Cerebellum (tissue), 4 donors: ENCODE measurements at places on chromosomes 7 and 10.

- peak; percentile 58 for DNase-seq
Observed at GRCh38 chr10:132229834-132230556, 43.2 kb downstream of the DPYSL4 start.

DNA sequence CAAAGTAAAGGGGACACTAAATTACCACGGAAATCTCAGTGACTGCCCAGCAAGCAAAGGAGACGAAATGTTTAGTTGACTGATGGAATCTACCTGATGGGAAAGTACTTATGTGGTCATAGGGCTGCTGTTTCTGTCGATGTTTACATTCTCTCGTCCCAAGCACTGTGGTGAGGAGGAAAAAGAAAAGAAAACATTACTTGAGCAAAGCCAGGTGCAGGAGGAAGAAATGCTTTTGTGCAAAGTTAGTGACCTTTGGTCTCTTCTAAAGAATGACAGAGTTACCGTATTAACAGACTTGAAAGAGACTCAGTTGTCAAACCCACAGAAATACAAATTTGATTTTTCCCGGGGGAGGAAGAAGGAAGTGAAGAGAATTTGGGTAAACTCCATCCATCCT, 43.3 kb upstream of the FMC1 start:
- DNase-seq = no peak

DNA sequence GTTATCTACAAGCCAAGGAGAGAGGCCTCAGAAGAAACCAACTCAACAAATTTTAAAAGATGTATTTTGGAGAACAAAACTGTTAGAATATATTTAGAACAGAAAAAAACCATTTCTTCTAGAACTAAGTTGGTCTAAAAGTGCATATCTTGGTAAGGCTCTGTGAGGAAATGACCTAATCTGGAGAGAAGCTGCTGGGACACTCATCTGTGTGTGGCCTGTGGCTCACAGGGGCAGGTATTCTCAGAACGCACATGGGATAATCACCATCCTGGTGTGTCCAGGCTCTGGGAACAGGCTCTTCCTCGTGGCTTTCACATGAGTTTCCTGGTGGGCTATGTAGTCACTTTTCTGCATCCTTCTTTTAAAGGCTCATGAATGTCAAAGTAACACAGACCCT, 38.1 kb upstream of the PRSS1 start:
- no peak for DNase-seq

- DNase-seq = no peak
Observed at GRCh38 chr7:27575613-27576012, 87.1 kb downstream of the HIBADH start.

- DNase-seq = no peak
Observed at GRCh38 chr10:96290368-96291133, 13.7 kb upstream of the DNTT start.

DNA sequence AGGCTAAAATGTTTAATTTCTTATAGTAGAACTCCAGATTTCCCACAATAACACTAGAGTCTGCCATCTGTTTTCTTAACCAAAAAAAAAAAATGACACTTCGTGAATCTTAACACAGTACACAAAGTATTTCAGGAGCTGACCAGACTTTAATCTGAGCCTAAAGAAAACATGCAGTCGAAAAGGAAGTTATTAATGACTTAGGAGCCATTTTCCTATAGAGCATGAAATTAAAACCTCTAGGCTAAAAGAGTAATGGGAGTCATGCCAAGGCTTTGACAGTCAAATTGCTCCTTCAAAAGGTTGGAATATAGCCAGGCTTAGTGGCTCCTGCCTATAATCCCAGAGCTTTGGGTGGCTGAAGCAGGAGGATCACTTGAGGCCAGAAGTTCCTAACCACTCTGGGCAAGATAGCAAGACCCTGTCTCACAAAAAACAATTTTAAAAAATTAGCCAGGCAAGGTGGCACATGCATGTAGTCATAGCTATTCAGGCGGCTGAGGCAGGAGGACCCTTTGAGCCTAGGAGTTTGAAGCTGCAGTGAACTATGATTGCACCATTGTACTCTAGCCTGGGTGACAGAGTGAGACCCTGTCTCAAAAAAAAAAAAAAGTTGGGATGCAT, 13.6 kb downstream of the MICU1 start:
- DNase-seq = peak; percentile 21

GRCh38 chr10:86348321-86349210, 18.0 kb downstream of the GRID1 start:
- no peak for DNase-seq

DNA sequence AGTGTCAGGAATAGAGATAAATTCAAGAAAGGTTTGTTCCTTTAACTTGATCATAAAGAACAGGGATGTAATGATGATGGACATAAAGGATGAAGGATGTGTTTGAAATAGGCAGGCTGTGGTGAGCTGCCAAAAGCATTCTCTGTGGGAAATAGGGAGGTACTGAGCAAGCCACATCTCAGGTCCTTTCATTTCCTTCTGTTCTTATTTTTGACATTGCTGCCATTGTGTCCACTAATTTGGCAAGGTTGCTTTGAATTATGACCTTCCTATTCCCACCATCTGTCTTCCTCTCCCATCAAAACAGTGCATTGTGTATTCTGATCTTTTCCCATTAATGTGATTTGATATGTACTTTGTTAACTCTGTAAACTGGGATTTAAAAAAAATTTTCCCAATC, 9.4 kb downstream of the SCRN1 start:
- peak; percentile 85 for DNase-seq

- no peak for DNase-seq
Observed at GRCh38 chr7:139304517-139304916, 36.6 kb upstream of the FMC1 start.

DNA sequence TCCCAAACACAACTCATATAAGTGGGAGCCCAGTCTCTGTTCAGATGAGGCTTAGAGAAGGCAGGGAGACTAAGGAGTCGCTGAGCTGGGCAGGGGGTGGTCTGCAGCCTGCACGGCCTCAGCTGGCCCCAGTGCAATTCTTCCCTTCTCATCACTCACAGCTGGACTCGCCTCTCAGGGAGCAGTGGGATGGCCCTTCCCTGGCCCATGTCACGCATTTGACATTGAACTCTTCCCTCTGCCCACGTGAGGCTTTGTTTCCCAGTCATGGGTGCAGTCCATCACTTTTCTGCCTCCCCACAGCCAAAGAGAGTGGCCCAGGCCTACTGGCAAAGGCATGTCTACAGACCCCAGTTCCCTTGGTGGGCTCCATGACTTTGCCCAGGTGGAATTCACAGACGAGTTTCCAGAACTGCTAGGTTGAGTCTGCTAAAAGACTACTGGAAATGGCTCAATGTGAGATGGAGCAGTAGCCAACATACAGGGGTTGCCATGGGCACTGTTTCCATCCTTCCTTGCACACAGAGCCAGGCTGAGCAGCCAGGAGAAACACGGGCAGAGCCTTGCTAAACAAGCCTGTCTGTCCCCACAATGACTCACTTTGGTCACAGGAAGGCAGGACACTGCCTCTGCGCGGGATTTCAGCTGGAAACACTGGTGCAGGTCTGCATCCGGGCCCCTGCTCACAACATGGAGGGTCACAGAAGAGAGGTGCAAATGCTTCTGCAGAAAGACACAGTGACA, 90.1 kb downstream of the OAT start:
- DNase-seq = no peak

GRCh38 chr10:71984809-71985388, 20.7 kb downstream of the CHST3 start:
- DNase-seq = no peak

DNA sequence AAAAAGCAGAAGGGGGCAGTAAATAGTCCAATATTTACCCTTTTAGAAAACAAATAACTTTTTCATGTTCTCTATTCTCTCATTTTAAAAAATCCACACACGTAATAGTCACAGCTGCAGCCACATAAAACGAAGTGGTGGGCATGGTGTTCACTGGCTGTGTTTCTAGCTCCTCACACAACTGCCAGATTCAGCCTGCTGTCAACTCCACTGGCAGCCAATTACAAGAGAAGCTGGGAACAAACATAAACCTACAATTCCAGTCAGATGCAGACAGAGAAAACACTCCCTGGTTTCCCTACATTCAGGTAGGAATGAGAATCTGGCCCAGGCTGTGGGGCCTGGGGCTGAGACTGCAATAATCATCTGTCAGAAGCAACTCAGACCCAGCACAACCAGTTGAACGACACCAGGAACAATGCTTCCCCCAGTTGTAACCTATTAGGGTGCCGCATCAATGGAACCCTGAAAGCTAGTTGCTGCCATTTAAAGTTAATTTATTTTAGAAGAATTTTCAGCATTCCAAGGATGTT, 29.1 kb downstream of the ERCC6 start:
- DNase-seq = no peak

- no peak for DNase-seq
Observed at GRCh38 chr10:2145491-2145890, 408.2 kb upstream of the ADARB2 start.

DNA sequence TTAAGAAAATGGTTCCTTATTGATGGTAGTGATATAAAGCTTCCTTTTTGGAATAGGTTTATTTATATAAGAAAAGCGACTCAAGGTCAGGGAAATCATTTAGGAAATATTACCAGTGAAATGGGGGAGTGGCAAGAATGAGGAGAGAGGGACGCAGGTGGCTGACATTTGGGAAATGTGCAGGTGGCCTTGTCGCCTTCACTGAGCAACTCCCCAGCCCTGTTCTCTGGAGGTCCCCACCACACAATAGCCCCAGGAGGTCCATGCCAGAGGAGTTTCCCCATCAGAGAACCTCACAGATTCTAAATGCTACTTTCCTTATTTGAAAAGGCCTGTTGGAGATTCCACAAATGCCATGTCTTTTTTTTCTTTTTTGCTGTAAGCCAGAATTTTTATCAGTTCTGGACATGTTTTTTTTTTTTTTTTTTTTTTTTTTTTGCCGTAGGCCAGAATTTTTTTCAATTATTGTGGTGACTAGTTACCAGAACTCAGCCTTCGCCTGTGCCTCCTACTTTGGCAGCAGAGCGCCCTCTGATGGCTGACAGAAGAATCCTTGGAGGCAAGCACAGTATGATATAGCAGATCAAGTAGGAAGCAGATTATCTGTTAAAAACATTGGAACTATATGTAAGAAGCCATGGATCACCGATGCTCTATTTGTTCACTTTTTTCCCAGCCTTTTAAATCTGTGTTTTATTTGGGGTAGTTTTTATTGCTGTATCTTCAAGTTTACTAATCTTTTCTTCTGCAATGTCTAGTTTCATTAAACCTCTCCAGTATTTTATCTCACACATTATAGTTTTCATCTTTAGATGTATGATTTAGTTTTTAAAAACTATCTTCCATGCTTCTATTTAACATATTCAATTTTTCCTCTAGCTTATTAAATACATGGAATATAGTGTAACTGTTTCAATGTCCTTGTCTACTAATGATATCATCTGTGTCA, 18.6 kb downstream of the OPALIN start:
- no peak for DNase-seq

- DNase-seq = no peak
Observed at GRCh38 chr7:140564643-140565042, 76.0 kb downstream of the DENND2A start.

DNA sequence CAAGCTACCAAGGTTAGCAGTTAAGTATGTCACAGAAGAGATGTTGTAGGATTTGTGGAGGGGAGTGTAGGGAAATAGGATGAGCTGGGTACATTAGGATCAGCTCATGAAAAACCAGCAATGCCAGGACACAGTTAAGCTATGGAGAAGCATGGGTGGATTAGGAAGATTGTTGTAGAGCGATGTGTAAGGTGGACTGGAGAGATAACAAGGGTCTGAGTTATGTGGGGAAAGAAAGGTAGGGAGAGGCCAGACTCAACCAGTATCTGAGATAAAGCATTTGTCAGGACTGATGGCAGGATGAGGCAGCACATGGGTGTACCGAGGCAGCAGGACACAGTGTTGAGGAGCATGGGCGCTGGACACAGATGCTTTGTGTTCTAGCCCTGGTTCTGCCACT, 85.4 kb upstream of the PRR15 start:
- no peak for DNase-seq

DNA sequence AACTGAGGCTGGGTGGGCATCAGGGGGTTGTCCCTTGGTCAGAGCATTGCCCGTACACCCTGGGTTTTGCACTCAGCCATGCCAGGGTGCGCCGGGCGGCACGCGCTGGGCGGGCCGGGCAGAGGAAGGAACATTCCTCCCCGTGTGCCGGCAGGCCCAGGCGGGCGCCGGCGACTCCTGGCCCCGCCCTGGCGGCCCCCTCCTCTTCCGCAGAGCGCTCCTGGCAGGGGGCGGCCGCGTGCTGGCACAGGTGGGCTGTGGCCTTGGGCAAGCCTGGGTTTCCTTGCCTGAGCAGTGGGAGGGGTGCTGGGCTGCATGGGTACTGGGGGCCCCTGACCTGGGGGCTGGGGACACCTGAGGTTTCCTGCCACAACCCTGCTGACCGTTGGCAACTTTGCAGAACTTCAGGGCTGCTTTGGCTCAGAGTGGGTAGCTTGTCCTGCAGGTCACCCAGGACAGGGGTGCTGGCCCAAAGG, 3.9 kb downstream of the LFNG start:
- no peak for DNase-seq

GRCh38 chr7:132560825-132561529, 15.3 kb downstream of the PLXNA4 start:
- no peak for DNase-seq

DNA sequence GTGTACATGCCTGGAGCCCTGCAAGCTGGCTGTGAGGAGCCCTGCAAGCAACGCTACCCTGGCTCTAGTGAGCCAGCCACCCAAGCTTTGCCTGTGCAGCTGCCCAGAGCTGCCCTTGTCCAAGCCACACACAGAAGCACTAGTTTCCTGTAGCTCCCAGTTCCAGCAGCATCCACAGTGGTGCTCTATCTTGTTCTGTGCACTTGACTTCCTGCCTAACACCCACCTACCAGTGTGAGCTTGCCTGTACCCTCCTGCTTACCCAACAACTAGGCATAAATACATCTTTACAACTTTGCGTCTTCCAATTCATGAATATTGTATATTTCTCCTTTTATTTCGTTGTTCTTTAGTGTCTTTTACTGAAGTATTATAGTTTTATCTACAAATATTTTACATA, 32.2 kb upstream of the ZNF518A start:
- DNase-seq = no peak

DNA sequence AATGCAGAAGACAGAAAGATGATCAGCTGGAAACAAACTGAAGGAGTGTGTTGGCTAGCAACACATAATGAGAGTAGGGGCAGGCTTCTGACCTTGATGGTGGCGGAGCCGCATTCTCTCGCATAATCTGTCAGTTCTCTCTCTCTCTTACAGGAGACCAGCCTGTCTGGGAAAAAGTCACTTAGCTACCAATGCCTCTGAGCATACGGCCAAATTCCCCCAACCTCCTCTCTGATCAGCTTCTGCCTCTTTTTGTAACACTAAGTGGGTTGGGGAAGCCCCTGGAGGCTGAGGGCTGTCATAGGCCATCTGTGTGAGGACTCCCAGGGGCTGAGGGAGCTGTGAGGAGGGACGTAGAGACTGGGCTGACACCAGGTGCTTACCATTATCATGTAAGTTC, 104.6 kb downstream of the HIPK2 start:
- DNase-seq = no peak
